ENCODE measurements at places on chromosomes 6 and 20. TPM values are rescaled to one million over a fixed set of nuclear protein-coding genes. Genes with fewer than 3 reads are reported as not detected.

The RNF39 gene
- not detected for total RNA-seq

DNA sequence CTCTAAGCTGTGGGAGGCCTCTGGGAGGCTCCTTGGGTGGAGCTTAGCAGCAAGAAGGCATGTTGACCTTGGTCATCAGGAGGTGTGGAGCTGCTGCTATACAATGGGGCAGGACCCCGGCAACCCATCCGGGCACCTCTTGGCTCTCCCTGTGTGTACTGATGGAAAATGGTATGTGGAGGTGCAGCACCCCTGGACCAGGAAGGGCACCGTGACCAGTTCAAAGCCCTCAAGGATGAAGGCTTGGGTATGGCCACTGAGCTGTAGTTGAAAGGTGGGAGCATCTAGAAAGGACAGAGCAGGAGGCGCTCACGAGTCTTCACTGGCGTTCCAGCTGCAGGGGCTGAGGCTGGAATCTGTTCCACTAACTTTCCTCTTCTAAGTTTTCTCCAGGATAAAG is 6.7 kb upstream of the IRF4 start:
- no peak overlapping the region for H3K27ac ChIP-seq
- H3K27me3 ChIP-seq, result peaks cover 22% of the 10 kb centered on the region
- no peaks in the 10 kb centered on the region for H3K36me3 ChIP-seq
- H3K4me3 ChIP-seq, result no peak overlapping the region
- DNase-seq, result no peak
- no peaks in the 10 kb centered on the region for H3K4me1 ChIP-seq

The GJA1 gene
- total RNA-seq, result 91.1 TPM

The KIAA1755 gene
- total RNA-seq, result 2.5 TPM

GRCh38 chr20:4883051-4883450 is 118.3 kb downstream of the SLC23A2 start:
- no peak overlapping the region for H3K27ac ChIP-seq
- no peak overlapping the region for H3K4me3 ChIP-seq
- H3K4me1 ChIP-seq, result no peaks in the 10 kb centered on the region
- peaks cover 4% of the 10 kb centered on the region for H3K36me3 ChIP-seq
- no peaks in the 10 kb centered on the region for H3K27me3 ChIP-seq

The MYO6 gene
- 18.9 TPM for total RNA-seq

DNA sequence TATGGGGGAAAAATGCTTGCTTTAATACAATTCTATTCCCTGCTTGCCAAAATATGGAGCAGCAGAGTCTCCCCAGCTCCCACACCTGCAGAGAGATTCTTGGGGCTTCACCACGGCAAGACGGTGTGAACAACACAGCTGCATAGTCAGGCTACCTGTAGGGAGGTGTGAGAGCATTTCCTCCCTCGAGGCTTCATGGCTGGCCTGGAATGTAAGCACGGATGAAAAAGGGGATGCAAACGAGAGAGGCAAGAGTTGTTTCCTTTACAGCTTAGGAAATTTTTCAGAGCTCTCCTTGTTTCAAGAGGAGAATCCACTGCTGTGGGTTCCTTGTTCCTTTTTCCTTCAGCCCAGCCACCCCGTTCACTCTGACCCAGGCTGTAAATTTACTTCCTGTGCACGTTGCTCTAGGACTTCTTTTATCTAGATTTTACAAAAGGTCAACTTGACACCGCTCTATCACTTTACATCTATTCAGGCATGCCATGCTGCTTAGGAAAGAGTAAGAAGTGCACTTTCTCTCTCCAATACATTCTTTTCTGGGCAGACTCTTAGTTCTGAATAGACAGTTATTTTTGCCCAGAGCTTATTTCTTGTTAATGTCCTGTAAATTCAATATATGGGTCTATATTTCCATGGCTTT is 197.1 kb downstream of the KHDC1L start:
- H3K36me3 ChIP-seq, result 0 out of 2 replicates have a peak, but pooled peaks cover under 1% of the 10 kb centered on the region
- DNase-seq, result no peak
- no peak overlapping the region for H3K4me3 ChIP-seq
- H3K4me1 ChIP-seq, result peaks cover 82% of the 10 kb centered on the region
- no peaks in the 10 kb centered on the region for H3K27me3 ChIP-seq
- no peak overlapping the region for H3K27ac ChIP-seq

The TFEB gene
- total RNA-seq, result 10.3 TPM

The C20orf202 gene
- total RNA-seq, result not detected
